ENCODE measurements at places on chromosomes 1 and 21.

DNA sequence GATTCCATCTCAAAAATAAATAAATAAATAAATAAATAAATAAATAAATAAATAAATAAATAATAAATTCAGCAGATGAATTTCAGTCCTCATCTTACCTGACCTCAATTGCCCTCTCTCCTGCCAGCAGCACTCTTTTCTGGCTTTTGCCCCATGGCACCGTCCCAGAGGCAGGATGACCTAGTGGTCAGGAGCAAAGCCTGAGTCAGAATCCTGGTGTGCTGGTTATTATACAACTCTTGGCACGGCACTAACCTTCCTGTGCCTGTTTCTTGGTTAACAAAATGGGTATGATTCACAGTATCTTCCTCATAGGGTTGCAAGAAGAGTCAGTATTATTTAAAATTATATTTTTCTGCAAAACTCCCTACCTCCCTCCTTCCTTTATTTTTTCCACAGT is 43.0 kb downstream of the NKAIN1 start:
- no peak for DNase-seq

- peak; percentile 9 for DNase-seq
Observed at GRCh38 chr1:83931658-83932253, 67.2 kb downstream of the TTLL7 start.

DNA sequence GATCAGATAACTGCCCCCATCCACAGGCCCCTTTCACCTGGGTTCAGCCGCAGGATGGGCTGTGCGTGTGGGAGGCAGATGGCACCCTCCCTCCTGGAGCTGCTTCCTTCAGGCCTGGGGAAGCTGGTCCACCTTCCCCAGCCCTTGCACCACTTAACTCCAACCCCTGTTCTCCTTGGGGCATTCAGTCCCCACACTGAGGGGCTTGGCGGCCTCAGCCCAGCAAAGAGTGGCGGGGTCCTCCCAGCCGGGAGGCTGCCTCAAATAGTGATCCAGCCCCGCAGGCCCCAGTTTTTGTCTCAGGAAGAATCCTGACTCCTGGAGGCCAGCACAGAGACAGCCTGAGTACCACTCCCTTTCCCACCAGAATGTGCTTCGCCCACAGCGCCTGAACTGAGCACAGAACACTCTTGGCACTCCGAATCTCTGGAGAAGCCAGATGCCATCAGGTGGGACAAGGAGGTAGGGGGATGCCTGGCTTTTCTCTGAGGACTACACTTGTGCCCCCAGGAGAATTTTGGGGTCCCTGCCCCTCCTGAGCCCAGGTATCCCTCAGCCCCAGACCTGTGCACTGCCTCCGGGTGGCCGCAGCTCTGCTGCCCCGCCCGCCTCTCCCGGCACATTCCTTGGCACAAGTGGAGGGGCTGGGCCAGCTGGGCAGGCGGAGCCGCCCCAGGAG is 936 bp downstream of the PAQR6 start:
- no peak for DNase-seq

GRCh38 chr1:183983371-183984105 is 54.0 kb downstream of the COLGALT2 start:
- no peak for DNase-seq

DNA sequence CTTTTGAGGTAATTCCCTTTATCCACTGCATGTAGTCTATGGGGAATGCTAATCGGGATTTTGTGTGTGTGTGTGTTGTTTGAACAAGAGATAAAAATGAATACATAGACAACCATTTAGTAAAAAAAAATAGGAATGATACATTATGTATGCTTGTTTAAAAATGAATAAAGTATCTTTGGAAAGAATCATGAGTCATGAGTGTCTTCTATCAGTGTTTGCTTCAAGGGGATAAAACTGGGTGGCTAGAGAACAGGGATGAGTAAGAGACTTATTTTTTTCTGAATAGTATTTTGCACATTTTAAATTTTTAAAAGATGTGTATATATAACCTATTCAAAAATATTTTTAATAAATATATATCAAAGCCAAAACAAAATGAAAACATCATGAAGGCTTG is 839.4 kb upstream of the ADGRL4 start:
- no peak for DNase-seq

- DNase-seq: no peak
Observed at GRCh38 chr21:45471525-45472221, 66.7 kb downstream of the COL18A1 start.

GRCh38 chr1:223737342-223737741 is 25.0 kb downstream of the CAPN2 start:
- no peak for DNase-seq

- peak; percentile 64 for DNase-seq
Observed at GRCh38 chr1:205983925-205984725, 19.1 kb downstream of the RAB7B start.

DNA sequence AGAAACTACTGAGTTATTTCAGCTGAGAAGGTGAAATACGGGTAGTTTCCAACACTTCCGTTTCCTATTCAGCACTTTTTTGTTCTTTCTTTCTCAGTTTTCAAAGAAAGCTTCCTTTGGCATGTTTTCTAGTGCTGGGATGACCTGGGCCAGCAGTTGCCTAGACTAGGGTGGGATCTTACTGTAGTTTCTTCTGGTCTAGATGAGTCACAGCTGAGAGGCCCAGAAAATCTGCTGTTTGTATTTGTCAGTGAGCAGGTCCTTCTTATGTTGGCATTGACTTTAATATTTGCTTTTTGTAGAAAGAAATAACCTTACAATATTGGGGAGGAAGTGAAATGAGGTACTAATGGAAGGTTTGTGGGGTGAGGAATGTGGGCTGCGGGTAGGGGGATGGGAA is 22.2 kb downstream of the C1orf21 start:
- DNase-seq: no peak

GRCh38 chr1:220363196-220363837 is 91.1 kb upstream of the RAB3GAP2 start:
- no peak for DNase-seq

DNA sequence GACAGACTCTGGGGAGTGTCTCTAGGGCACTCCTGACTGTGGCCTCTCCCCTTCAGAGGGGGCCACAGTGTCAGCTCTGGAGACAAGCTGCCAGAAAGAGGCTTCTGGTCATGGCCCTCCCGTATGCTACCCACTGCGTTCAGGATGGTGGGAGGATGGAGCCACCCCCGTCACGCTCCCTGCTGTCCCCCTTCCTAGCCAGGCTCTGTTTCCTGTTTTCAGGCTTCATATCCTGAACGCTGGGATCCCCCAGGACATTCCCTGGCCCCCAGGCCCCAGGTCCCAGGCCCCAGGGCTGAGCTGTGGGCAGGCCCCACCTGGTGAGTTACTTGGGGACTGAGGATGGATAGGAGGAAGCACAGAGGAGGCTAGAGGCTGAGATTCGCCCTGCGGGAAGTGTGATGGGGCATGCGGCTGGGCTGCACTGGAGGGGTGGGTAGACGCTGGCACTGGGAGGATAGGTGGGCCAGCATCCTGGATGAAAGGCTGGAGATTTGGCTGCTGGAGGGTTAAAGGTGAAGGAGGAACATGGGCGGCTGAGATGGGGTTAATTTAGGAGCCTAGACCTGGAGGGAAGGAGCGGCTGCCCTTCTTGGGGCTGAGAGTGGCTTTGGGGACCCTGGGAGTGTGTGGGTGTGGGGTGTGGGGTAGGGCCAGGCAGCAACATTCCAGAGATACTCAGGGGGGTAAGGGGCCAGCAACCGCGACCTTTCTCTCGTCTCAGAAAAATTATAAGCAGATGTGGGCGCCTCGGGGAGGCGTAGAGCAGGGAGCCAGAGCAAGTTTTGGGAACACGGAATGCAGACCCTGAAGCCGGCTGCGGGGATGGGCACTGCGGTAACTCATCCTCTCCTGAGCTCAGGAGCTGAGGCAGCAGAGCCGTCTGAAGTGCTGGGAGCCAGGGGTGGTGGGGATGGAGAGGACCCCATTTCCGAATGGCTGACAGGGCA is 8.7 kb downstream of the PEAR1 start:
- DNase-seq: no peak

DNA sequence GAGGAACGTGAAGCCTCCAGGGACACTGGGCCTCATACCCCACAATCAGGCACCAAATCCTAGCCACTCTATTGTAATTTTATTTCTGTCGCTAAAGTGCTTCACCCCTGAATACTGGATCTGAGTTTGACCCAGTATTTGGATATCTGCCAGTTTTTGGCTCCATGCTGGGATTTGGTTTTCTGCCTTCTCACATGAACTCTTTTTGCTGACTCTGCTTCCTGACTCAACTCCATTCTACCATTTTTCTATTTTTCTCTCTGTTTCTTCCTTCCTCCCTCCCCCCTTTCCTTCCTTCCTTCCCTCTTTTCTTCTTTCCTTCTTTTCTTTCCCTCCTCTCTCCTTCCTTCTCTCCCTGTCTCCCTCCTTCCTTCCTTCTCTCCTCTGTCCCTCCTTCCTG is 151.3 kb upstream of the GJB5 start:
- no peak for DNase-seq

GRCh38 chr1:207064561-207064960 is 11.5 kb downstream of the PFKFB2 start:
- DNase-seq: no peak

DNA sequence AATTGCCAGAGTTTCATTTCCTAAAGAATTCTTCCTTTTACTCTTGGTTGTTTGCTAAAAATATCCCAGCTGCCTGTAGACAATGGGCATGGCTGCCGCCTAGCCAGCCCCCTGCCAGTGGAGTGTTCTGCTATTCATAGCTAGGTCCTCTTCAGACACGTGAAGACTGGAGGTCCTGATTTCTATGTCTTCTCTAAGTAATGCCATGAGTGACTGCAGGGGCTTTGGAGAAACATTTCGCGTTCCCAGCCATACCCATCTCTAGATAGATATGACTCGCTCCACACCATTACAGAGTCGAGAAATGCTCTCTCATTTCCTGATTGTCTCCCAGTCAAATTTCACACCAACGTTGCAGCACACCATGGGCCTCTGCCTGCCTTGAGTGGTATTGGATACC is 99.5 kb upstream of the BACE2 start:
- DNase-seq: no peak

DNA sequence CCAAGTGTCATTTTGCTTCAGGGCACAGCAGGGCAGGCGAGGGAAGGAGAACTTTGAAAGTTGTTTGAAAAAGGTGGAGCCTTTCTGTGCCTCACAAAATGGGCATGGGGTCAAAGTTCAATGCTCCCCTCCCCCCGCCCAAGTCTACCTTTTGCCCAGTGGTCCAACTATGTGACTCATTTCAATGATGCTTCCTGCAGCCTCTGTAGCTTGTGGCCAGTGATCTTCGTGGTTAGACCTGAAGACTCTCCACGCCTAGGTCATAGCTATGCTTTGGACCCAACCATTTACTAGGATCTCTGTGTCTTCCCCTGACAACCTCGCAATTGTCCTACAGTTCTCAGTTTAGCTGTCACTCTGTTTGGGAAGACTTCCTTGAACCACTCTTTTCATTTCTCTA is 280.3 kb upstream of the GJB5 start:
- no peak for DNase-seq

DNA sequence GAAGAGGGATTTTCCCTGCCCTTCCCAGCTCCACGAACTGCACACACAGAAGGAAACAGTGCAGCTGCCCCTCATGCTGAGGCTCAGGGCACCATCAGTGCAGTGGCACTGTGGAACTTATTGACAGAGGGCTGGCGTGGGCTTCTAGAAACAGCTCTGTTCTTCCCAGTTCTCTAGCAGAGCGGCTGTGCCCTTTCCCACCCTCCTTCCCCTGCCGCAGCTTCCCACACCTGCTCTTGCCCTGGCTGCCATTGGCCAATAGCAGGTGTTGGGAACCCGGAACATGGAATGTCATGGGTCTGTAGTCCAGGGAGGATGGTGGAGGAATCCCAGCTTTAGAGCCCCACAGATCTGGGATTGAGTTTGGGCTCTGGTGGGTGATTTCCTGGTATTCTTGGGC is 343.8 kb downstream of the RPS6KC1 start:
- no peak for DNase-seq

DNA sequence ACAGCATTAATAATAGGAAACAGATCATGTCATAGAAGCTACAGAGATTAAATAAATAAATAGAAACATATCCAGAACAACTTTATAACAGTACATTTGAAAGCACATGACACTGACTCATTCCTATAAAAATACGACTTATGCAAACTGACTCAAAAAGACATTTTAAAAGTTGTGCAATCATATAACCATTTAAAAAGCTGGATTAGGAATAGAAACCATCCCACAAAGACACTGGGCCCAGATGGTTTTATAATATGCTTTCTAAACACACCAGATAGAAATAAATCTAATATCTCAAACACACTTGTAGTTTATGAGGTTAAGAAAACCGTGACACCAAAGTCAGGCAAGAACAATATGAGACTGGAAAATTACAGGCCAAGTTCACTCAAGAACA is 47.6 kb downstream of the MATN1 start:
- no peak for DNase-seq
